CD4-positive, alpha-beta T cell treated with Interleukin-10 for 1 hour (primary cell): ENCODE measurements at places on chromosomes 5 and 9.
A peak's percentile ranks its signal among the peaks of the same experiment; 100 is the strongest.

DNA sequence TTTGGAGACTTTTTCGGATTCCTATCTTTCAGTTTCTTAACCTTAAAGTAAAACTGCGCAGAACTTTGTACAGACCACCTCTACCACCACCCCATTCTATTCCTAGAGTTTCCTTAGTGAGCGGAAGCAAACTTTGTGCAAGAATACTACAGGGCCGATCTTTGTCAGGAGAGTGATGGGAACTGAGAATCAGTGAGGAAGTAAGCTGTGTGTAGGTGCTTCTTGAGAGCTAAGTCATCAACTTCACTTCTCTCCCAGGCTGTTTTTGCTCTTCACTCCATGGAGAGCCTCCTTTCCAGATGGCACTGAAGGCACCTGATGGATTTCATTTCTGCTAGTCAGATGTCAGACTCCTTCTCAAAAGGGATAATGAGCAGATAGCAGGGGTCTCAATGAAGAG, 127.3 kb downstream of the SPATA31D1 start:
- DNase-seq, result no peak

DNA sequence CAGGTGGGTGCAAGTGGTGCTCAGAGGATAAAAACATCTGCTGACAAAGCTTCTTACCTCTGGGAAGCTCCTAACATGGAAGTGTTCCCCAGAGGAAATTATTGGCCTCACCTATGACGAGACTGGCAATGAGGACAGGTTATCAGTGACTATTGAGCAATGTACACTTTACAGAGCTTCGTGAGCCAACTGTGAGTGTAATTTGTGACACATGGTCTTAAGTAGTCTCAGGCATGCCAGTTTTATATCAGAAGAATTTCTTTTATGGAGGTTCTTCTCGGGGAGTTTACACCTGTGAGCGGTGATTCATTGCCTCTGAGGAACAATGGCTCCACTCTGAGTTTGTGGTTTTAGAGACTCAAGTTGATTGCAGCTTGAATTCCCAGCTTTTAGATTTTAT, 11.3 kb downstream of the ANKDD1B start:
- DNase-seq, result no peak

- no peak for DNase-seq
These were observed 87.2 kb downstream of the ARHGAP26 start for GRCh38 chr5:142857405-142857804.

- no peak for DNase-seq
These were observed 61.2 kb downstream of the FYB1 start for GRCh38 chr5:39158127-39158593.

DNA sequence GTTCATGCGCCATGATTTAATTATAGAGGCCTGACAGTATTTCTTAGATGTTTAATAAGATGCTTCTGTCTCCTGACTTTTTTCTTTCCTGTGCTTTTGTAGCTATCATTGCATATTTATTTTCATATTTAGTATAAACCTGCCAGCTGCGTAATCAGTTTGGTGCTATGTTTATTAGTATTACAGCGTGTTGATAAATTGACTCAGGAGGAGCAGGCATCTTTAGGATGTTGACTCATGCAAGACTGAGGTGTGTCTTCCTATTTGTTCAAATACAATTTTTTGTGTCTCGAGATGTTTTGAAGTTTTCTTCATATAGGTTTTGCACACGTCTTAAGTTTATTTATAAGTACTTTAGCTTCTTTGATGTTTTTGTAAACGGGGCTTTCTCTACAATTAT, 35.9 kb upstream of the EXOC3 start:
- DNase-seq, result no peak

DNA sequence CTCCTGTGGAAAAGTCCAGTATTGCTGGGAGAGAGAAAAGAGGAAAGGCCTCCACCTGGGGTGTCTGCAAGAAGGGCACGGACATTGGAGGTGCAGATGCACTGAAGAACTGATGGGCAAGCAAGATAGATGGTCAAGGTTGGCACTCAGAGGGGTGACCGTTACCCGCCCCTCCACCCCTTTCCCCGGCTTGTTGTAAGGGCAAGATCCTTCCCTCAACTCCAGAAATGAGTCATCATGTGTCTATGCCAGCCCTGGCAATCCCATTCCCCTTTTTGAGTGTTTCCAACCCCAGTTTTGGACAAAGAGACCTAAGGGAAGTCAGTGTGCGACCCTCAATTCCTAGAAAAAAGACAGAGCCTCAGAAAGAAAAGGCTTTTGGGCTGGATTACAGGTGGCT, 34.9 kb upstream of the ATP6V1G1 start:
- DNase-seq, result no peak

- DNase-seq, result no peak
These were observed 52.3 kb upstream of the IRX2 start for GRCh38 chr5:2803751-2804150.

DNA sequence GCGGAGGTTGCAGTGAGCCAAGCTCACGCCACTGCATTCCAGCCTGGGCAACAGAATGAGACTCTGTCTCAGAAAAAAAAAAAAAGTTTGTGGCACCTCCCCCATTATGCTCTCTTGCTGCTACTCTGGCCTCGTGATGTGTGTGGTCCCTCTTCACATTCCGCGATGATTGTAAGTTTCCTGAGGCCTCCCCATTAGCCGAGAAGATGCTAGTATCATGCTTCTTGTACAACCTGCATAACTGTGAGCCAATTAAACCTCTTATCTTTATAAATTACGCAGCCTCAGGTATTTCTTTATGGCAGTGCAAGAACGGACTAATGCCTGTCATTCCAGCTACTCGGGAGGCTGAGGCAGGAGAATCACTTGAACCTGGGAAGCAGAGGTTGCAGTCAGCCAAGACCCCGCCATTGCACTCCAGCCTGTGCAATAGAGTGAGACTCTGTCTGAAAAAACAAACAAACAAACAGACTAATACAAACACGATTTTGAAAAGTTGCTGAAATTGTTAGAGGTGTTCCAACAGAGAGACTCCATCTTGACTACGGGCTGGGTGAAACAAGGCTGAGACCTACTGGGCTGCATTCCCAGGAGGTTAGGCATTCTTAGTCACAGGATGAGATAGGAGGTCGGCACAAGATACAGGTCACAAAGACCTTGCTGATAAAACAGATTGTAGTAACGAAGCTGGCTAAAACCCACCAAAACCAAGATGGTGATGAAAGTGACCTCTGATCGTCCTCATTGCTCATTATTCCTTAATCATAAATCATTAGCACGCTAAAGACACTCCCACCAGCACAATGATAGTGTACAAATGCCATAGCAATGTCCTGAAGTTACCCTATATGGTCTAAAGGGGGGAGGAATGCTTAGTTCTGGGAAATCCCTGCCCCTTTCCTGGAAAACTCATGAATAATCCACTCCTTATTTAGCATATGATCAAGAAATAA, 8.3 kb upstream of the AFF4 start:
- no peak for DNase-seq

DNA sequence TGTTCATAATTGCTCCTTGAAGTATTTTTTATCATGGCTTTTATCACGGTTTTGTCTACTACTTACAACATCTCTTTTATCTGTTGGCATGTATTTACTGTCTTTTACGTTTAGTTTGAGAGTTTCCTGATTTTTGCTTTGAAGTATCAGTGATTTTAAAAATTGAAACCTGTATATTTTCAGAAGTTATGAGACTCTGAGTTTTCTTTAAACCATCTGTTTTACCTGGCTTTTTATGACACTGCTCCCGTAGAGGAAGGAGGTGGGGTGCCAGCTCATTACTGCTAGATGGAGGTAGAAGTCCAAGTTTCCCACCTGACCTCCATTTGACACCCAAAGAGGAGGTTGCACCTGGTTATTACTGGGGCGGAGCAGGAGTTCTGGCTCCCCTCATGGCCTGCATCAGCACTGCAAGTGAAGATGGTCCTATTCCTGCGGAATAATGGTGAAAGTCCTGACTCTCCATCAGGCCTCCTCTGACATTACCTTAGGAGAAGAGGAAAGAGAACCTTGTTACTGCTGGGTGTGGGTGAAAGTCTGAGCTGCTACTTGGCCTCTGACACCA, 10.0 kb upstream of the ZNF131 start:
- DNase-seq, result peak; percentile 59

DNA sequence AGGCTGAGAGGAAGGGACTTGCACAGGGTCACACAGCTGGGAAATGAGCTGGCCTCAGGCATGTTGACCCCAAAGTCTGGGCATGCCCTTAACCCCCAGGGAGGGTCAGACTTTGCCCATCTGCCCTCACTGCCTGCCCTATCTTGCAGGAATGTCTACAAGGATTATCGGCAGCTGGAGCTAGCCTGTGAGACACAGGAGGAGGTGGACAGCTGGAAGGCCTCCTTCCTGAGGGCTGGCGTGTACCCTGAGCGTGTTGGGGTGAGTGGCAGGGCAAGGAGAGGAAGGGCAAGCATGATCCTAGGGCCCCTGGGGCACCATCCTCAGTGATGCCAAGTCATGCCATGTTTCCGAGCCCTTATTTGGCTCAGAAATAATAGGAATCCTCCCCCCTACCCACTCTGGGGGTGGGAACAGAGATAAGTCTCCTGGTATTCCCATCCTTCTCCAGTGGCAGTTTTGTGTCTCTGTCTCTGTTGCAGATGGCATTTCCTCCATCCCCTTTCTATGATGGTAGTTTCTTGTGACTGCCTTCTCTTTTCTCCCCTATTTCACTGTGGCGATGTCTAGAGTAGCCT, 28.5 kb downstream of the GOLGA2 start:
- no peak for DNase-seq

- DNase-seq, result no peak
These were observed 25.2 kb downstream of the RIGI start for GRCh38 chr9:32500768-32501167.

DNA sequence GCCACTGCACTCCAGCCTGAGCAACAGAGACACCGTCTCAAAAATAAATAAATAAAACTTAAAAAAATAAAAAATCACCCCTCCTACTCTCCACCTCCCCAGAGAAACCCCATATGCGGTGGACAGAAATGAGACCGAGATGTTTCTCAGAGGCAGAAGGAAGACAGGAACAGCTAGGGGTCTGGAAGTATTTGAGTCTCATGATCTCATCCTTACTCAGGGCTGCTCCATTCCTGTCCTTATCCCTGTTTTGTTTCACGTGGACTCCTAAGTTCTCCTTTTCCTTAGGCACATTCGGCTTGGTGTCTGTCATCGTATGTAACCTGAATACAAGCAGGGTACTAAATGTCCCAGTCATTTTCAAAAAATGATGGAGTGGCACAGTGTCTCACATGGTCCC, 76.1 kb downstream of the C9orf50 start:
- no peak for DNase-seq

- DNase-seq, result peak; percentile 28
These were observed 42.1 kb downstream of the CLINT1 start for GRCh38 chr5:157816682-157817386.

GRCh38 chr9:78786794-78787193, 489.9 kb downstream of the PSAT1 start:
- DNase-seq, result no peak

DNA sequence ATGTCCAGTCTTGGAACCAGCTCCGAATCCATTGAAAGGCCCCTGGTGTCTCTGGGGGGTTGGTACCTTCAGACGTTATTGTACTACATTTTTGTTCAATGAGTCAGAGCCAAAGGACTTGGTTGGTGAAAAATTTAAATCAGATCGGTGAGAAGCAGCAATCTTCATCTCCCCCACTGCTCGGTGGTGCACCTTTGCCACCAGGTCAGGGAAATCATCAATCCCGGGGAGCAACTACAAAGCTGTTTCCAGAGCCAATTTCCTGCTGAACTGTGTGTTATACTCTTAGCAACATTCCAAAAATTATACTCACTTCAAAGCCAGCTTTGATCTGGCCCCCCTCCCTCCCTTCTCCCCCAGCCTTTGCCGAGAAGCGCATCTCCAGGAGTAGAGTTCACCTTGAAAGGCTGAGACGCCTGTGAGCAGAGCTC, 375.2 kb upstream of the WWC1 start:
- no peak for DNase-seq

- no peak for DNase-seq
These were observed 708.7 kb downstream of the CDH9 start for GRCh38 chr5:26329562-26330189.

- no peak for DNase-seq
These were observed 405.5 kb downstream of the KIF4B start for GRCh38 chr5:155418960-155419579.

DNA sequence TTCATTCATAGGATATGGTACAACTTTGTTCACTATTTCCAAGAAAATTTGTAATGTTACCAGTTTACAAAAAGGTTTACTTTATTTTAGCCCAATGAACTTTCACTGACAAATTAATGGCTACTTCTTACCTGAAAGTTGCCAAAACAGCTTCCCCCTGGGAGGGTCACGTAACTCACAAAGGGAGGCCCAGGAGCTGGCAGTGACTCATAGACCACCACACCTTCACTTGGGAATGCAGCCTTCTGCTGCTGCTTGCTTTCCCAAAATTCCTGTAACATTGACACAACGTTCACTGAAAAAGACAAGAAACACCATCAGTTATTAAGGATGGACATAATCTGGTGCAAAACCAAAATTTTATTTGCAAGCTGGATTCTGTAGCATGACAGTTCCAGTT, 18.1 kb downstream of the LIX1 start:
- DNase-seq, result no peak

DNA sequence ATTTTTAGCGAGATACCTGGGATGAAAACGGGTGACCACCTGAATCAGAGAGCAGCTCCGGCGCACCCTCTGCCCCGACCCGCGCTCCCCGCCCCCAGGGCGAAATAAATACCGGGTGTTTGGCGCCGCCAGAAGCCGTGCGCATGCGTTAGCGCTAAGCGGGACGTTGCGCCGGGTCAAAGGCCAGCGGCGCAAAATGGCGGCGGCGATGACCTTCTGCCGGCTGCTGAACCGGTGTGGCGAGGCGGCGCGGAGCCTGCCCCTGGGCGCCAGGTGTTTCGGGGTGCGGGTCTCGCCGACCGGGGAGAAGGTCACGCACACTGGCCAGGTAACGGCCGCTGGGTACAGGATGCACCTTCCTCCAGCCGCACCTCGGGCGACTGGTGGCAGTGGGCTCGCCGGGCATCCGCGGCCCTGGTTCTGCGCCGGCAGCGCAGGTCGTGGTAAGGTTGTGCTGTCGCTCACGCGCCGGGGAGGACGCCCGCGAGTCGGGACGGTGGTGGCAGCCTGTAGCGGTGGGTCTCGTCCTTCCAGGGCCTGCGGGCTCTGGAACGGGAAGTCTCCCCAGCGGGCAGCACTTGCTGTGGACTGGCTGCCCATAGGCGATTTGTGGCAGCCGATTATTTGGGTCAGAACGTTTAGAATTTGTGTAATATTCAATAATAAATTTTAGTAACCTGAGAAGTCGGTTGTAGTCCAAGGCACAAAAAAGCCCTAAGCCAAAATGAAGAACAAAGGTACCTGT, at the start of gene NDUFS6:
TSS of gene NDUFS6 (plus strand) at position 186 of the 745 bp plus-strand sequence. CDS start at position 197, 11 bp downstream.
- DNase-seq, result peak; percentile 80

DNA sequence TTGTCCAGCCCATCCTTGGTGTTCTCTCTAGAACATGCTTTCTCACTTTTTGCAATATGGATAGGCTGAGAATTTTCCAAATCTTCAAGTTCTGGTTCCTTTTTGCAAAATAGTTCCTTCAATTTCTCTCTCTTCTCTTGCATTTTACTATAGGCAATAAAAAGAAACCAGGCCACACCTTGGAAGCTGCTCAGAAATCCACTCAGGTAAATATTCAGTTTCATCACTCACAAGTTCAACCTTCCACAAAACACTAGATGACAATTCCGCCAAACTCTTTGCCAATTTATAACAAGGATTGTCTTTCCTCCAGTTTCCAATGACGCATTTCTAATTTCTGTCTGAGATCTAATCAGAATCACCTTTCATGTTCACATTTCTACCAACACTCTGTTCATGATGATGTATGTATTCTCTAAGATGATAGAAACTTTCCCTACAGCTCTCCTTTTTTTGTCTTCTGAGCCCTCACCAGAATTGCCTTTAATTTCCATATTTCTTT, 204.2 kb upstream of the PIK3R1 start:
- DNase-seq, result no peak
